Mammary epithelial cell (primary cell): ENCODE measurements at places on chromosomes 12 and 14.
A peak's percentile ranks its signal among the peaks of the same experiment; 100 is the strongest.

DNA sequence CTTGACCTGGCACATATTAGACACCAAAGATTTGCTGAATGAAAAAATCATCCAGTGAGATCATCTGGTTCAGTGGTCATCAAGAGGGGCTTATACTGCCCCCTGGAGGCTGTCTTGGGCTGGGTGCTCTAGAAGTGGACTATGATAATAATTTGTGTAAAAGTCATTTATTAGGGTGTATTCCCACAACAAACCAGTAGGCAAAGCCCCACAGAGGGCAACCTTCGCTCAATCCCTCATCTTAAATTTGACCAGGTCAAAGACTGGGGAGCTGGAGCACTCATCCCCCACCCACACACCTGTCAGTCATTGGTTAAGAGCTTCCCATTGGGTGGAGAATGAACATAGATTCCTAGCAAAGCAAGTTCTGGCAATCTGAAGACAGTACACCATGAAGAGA is 20.0 kb upstream of the FICD start:
- DNase-seq: peak; percentile 22

GRCh38 chr14:50533806-50534205 is 1.4 kb upstream of the MAP4K5 start:
- peak; percentile 73 for DNase-seq

DNA sequence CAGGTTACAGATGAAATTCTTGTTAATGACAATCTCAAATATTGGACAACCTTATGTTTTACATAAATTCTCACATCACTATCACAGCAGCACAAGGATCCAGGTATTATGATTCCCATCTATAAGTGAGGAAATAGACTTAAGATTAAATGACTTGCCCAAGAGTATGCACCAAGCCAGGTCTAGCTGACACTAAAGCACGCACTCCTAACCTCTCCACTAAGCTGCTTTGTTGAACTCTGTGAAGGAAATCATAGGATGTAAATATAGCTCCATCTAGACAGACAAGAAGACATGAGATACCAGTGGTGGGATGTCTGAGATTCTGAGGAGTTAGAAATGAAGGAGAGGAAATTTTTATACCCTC is 87.9 kb downstream of the PHLDA1 start:
- DNase-seq: no peak

GRCh38 chr12:32515137-32515873 is 115.9 kb downstream of the FGD4 start:
- DNase-seq: no peak

- no peak for DNase-seq
Observed at GRCh38 chr12:93102744-93103143, 173.6 kb upstream of the EEA1 start.

DNA sequence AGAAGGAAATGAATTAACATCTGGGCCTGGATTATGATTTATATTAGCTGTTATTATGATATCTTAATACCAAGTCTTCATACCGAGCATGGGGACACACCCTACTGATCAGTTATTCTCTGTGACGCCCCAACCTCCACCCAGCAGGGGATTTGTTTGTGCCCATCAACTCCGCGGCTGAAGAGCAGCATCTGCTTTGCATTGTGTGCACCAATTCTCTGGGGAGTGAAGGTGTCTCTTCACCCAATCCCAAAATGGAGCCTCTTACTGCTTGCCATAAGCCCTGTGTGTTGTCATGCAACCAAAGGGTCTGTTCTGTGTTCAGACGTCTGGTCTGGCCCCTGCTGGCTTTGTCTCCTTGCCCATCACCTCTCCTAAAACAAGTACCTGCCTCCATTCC is 25.4 kb downstream of the DHRS2 start:
- no peak for DNase-seq

DNA sequence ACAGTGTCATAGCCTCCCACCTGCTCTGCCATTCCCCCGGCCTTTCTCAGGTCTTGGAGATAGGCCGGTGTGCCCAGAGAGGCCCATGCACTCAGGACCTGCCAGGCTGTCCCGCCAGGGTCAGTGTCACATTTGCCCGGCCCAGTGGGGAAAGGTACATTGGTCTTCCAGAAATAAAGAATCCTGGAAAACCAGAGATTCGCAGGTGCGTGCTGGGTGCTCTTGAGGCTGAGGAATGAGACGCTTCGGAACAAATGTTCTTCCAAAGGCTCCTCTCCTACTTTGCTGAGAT is 205.8 kb upstream of the RTL1 start:
- DNase-seq: no peak

- peak; percentile 73 for DNase-seq
Observed at GRCh38 chr12:51886021-51886710, 1.7 kb upstream of the ANKRD33 start.

GRCh38 chr12:15151161-15152091 is 69.8 kb downstream of the RERG start:
- no peak for DNase-seq

DNA sequence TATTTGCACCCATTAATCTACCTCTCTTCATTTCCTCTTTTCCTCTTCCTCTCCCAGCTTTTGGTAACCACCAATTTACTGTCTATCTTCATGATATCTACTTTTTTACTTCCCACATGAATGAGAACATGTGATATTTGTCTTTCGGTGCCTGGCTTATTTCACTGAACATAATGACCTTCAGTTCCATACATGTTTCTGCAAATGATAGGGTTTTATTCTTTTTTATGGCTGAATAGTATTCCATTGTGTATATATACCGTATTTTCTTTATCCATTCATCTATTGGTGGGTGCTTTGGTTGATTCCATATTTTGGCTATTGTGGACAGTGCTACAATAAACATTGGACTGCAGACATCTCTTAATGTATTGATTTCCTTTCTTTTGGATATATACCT is 49.0 kb upstream of the STRN3 start:
- no peak for DNase-seq

- DNase-seq: no peak
Observed at GRCh38 chr14:96394047-96394815, 2.3 kb downstream of the AK7 start.

DNA sequence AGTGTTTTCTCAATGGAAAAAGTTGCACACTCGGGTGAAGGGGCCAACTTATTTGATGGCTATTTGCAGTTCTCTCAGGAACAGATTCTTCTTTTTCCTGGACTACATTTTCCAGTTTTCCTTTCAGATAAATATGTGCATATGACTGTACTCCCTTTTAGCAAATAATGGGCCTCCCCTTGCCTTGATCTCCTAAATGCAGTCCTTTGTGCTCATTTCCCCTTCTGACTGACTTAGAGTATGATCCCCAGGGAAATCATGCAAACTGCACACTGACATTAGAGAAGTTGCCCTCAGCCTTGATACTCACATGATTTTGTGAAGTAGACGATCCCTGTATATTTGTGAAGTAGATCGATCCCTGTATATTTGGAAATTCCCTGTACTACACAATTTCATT is 492.9 kb upstream of the NOVA1 start:
- DNase-seq: no peak

DNA sequence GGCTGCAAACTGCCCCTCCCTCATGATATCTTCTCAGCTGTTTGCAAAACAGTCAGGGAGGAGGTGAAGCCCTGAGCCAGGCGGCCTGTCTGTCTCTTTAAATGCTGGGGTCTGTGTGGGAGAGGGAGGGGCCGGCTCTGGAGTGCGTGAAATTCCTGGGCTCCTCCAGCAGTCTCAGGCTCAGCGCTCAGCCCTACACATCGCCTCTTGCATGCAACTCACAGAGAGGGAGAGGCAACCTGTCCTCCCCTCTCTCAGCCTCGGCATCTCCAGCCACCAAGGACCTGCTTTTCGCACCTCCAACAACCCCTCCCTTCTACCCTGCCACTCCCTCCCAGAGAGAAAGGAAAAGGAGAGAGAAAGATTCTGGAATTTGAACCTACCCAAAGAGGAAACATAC is at the start of gene NRXN3:
TSS of gene NRXN3 (plus strand) at position 171 of the 400 bp plus-strand sequence. CDS start 72,721 bp downstream, outside the sequence.
- no peak for DNase-seq

DNA sequence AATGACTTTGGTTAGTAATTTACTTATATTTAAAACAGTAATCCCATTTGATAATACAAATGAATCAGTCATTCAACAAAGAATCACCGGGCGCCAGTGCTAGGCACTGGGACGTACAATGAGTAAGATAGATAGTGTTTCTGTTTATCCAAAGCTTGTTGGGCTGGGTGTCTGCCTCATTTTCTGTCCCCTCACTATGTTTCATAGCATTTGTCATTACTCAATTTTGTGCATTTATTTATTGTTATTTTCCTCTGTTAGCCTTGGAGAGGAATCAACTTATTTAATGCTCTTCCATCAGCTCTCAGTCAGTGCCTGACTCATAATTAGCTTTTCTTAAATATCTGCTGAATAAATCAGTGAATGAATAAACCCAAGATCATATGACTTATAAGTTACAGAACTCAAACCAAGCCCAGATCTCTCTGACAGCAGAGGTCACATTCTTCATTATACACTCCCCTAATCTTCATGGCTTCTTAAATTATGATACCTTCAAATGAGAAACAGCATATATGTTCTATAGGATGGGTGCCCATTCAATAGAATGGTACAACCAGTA is 86.2 kb downstream of the TSPAN8 start:
- no peak for DNase-seq

DNA sequence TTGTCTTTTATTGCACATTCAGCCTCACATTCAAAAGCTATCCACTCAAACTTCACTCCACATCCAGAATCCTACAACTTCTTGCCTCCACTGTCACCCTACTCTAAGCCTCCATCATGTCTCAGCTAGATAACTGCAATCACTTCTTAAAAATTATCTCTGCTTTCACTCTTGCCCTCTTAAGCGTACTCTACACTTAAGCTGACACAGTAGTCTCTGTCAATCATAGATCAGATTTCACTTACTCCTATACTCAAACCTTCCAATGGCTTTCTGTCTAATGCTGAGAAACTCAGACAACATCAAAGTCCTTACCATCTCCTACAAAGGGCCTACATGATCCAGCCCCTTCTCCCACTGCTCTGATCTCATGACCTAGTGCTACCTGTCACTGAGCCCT is 304.1 kb downstream of the ITPR2 start:
- DNase-seq: no peak

GRCh38 chr12:108119126-108119973 is 9.7 kb upstream of the WSCD2 start:
- DNase-seq: peak; percentile 5

DNA sequence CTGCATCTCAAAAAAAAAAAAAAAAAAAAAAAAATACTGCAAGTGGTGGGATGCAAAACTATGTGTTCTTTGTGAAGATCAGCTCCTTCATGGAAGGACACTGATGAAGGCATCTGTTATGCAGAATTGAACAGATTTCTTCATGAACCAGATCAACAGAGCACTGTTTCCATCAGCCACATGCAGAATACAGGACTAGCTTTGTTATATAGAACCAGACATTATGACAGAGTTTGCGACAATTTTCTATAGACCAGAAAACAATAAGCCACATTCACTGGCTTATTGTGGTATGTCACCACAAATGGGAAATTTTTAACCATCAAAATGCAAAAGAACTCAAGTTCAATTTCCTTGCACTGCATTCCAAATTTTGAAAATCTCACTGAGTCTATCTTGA is 34.7 kb downstream of the CIT start:
- no peak for DNase-seq

GRCh38 chr14:98888927-98889835 is 382.8 kb downstream of the BCL11B start:
- DNase-seq: no peak

DNA sequence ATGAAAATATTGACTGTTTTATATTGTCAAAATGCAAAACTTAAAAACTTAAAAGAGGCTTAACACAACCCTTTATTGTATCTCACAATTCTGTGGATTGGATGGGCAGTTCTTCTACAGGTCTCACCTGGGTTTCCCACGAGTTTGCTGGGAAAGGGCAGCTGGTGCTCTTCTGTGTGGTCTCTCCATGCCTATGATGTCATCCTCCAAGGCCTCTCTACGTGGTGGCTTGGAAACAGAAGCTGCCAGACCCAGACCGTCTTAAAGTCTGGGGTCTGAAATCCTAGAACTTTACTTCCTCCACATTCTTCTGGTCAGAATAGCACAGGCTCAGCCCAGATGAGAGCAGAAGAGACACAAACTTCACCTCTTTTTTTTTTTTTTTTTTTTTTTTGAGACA is 36.5 kb upstream of the KICS2 start:
- no peak for DNase-seq

- DNase-seq: no peak
Observed at GRCh38 chr12:80979816-80980215, 42.1 kb upstream of the LIN7A start.

DNA sequence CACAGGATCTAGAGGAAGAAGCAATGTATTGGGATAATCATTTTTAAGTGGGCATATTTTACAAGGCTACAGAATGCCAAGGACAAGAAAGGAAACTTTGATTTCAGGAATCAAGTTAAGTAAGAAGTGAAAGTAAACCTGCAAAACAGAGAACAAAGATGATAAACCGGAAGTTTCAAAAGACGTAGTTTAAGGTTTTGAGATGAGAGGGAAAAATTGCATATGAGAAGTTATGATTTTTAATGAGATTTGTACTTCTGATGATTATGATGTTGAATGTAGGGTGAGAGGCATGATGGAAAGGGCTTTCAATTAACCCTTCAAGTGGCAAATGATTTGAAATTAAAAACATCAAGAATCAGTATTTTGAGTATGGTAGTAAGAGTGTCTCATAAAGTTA is 134.9 kb downstream of the CAPZA3 start:
- DNase-seq: no peak

GRCh38 chr14:81533212-81533535 is 479 bp downstream of the SEL1L start:
- DNase-seq: no peak

DNA sequence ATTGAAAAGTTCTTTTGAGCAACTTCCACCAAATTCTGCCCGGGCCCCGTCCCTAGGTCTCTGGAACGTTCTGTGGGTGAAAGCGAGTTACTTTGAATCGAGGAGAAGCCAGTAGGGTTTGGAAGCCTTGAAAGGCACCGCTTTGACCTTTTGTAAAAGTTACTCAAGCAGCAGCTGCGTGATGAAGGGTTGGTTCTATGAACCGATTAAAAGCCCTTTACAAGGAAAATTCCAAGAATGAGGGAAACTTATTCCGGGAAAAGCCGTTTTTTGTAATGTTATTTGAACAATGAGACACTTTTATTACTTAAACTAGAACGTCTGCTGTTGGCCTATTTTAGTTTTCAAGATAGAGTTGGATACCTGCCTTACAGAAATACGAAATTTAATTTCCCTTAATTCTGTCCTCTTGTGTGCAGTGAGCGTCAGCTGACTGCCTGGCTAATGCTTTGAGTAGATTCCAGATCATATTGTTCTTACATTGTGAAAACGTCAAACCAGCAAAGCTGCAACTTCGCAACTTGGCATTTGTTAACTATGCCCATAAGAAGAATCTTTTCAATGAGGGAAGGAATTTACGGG is 906 bp downstream of the LARP4 start:
- peak; percentile 25 for DNase-seq

GRCh38 chr12:2413999-2414792 is 361.4 kb downstream of the CACNA1C start:
- DNase-seq: no peak

- no peak for DNase-seq
Observed at GRCh38 chr14:26808407-26808806, 210.6 kb upstream of the NOVA1 start.

GRCh38 chr12:6230321-6231110 is 30.3 kb downstream of the CD9 start:
- DNase-seq: peak; percentile 89

- DNase-seq: peak; percentile 95
Observed at GRCh38 chr12:75954041-75954440, 77.5 kb downstream of the PHLDA1 start.

GRCh38 chr12:101743724-101744472 is 4.6 kb upstream of the SYCP3 start:
- DNase-seq: no peak
